Kidney (tissue), 22 donors: ENCODE measurements at places on chromosomes 5 and 9. TPM values are rescaled to one million over a fixed set of nuclear protein-coding genes. Genes with fewer than 3 reads are reported as not detected.
A peak's percentile ranks its signal among the peaks of the same experiment; 100 is the strongest.

- H3K4me1 ChIP-seq, result no peaks in the 10 kb centered on the region
- H3K27me3 ChIP-seq, result no peaks in the 10 kb centered on the region
- H3K4me3 ChIP-seq, result peak overlapping the region; percentile 5
- DNase-seq, result peak; percentile 41
- peak overlapping the region; percentile 51 for H3K27ac ChIP-seq
- no peaks in the 10 kb centered on the region for H3K36me3 ChIP-seq
Measured at GRCh38 chr9:95284162-95285080, 33.1 kb downstream of the FANCC start.

DNA sequence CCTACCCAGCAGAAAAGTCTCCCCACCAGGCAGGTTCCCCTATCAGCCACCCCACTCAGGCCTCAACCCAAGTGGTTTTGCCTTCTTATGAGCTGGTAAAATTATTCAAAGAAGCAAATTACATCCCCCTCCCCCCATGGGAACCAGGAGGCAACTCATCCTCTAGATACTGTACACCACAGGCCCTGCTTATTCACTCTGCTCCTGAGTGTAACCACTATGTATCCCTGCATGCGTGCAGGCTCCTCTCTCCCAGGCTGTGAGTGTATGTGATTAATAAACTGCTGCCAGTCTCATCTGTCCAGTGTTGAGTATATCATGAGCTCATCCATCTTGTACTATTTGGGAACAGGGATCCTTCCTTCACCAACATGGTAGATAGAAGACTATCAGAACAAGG is 8.6 kb downstream of the KCTD16 start:
- no peaks in the 10 kb centered on the region for H3K4me1 ChIP-seq
- no peak overlapping the region for H3K4me3 ChIP-seq
- DNase-seq, result no peak
- no peak overlapping the region for H3K27ac ChIP-seq

- no peak for DNase-seq
- no peak overlapping the region for H3K27ac ChIP-seq
- H3K36me3 ChIP-seq, result no peaks in the 10 kb centered on the region
- H3K4me1 ChIP-seq, result no peaks in the 10 kb centered on the region
- no peak overlapping the region for H3K4me3 ChIP-seq
Measured at GRCh38 chr9:8514760-8515159, 715.2 kb upstream of the DMAC1 start.

DNA sequence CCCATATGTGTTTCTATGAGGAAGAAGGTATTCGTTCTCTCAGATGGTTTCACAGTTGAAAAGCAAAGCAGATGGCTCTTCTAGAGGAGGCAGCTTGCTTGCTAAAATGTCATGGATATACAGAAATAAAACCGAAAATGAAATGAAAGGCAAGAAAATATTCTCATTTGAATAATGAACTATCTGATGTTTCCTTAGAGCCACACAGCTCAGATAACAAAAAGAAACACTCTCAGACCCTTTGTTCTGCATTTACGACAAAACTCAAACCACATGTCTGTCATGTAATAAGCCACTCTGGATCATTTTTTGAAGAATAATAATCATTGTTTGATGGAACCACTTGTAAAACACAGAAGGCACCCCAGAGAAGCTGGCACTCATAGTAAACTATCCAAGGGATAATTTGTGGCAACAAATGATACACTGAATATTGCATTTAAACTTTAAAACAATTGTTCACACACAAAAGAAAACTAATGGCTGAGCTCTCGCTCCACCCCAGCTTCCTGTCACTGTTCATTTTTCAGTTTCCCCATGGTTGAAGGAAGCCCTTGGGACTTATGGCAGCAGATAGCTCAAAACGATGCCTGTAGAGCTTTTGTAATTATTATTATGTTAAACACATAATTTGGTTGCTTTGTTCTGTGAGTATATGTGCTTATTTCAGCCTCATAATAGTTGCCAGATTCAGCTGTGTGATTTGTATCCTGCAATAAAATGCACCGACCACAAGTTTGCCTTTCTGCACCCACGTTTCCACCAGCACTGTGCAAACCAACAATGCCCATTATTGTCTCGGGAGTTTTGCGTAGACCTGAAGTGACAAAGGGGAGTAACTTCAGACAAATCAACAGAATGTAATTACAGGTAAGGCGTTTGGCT is 256.0 kb downstream of the TMEM167A start:
- H3K36me3 ChIP-seq, result no peaks in the 10 kb centered on the region
- DNase-seq, result no peak
- no peak overlapping the region for H3K27ac ChIP-seq

DNA sequence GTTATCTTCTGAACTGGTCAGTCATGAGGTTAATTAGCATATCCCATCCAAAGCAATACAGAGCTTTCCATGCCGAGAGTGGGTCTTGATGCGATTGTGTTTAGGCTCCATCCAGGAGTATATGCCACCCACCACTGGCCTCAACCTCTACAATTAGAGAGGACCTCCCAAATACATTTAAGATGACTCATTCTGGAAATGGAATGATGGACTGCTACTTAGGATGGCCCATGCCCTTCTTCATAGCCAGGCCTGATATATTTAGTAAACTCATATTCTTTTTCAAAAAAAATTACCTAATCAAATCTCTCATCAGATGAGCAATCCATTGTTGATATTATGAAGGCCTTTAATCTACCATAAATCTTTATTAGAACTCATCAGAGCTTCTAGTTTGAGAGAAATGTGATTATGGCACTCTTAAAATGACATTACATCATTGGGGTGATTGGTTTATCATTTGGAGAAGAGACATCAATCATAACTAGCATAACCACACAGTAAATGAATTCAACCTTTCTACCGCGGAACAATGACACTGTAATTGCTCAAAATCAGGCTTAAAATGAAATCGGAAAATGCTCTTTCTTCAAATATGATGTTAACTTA is 414.2 kb upstream of the WWC1 start:
- H3K36me3 ChIP-seq, result no peaks in the 10 kb centered on the region
- no peak for DNase-seq
- no peaks in the 10 kb centered on the region for H3K27me3 ChIP-seq
- no peaks in the 10 kb centered on the region for H3K4me1 ChIP-seq
- no peak overlapping the region for H3K27ac ChIP-seq
- no peak overlapping the region for H3K4me3 ChIP-seq

- no peak for DNase-seq
- no peaks in the 10 kb centered on the region for H3K4me1 ChIP-seq
- no peaks in the 10 kb centered on the region for H3K27me3 ChIP-seq
- no peak overlapping the region for H3K4me3 ChIP-seq
Measured at GRCh38 chr5:110354915-110355644, 371.4 kb downstream of the TMEM232 start.

- H3K27me3 ChIP-seq, result no peaks in the 10 kb centered on the region
- H3K36me3 ChIP-seq, result no peaks in the 10 kb centered on the region
- H3K4me1 ChIP-seq, result no peaks in the 10 kb centered on the region
Measured at GRCh38 chr9:98502311-98502975, 206.3 kb downstream of the GABBR2 start.

DNA sequence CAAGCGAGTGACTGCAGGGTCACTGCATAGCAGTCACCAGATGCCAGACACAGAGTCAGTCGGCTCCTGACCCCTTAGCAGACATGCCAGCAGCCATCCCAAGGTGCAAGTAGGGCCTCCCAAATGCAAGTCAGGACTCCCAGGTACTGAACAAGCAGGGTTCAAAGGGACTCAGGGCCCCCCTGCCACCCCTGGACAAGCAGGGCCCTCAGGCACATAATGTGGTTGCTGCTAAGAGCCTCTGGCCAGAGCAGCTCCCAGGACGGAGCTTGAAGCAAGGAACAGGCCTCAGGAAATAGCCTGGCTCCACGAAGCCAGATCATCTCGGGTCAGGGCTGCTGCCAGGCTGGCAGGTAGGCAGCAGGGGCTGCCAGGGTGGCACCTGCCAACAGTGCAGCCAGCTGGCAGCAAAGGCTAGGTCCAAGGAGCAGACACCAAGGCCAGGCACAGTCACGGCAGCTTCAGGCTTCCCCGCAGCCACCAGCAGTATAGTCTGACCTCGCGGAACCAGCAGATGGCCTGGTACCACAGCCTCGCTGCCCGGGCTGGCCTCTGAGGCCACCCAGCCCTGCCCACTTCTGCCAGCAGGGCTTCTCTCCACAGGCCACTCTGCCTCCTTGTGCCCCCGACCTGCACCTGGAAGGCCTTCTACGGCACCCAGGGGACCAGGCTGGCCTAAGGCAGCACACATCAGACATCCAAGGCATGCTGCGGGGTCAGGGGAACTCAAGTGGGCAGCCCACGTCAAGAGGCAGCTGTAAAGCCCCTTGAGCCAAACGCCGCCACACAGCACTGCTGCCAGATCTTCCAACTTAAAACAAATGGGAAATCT is 7.4 kb downstream of the EEIG1 start:
- peaks cover 84% of the 10 kb centered on the region for H3K4me1 ChIP-seq
- H3K27me3 ChIP-seq, result no peaks in the 10 kb centered on the region
- H3K27ac ChIP-seq, result peak overlapping the region; percentile 78
- H3K4me3 ChIP-seq, result peak overlapping the region; percentile 14
- no peaks in the 10 kb centered on the region for H3K36me3 ChIP-seq

- no peaks in the 10 kb centered on the region for H3K36me3 ChIP-seq
- no peak for DNase-seq
- H3K4me1 ChIP-seq, result no peaks in the 10 kb centered on the region
- H3K27me3 ChIP-seq, result no peaks in the 10 kb centered on the region
Measured at GRCh38 chr9:132712753-132713152, 42.5 kb downstream of the GTF3C4 start.

DNA sequence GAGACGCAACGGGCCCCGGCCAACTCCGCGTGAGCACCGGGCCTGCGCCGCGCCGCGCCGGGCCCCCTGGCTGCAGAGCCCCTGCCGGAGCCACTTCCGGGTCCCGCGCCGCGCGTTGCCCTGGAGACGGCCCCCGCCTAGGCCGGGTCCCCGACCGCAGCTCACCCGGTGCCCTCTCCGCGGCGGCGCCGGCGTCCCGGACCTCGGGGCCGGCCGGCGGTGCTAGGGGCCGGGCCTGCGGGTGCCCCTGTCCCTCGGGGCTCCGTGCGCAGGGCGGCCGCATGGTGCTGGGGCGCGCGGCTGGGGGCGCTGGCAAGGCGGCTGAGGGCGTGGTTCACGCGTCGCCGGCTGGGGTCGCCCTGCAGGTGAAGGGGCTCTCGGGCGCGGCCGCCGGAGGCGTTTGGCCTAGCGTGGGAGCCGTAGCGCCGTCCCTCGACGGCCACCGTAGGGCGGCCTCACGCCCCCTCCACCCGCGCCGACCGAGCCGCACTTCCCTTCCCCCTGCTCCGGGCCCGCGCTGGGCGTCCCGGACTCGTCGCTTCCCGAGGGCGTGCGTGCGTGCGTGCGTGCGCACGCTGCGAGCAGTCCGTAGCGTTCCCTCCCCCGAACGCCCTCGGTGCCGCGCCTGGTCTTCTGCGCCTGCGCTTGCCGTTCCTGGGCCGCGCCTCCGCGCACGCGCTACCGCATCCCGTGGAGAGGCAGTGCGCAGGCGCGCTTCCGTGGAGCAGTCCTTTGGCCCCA is at the start of gene TMEM250:
Gene TMEM250 (minus strand): TSS at position 556 of the 741 bp plus-strand sequence. CDS start 1,975 bp downstream, outside the sequence.
- no peaks in the 10 kb centered on the region for H3K27me3 ChIP-seq
- peak; percentile 99 for DNase-seq
- no peaks in the 10 kb centered on the region for H3K4me1 ChIP-seq

GRCh38 chr5:14215901-14216300 is 72.8 kb downstream of the TRIO start:
- H3K4me1 ChIP-seq, result peaks cover 52% of the 10 kb centered on the region
- H3K27me3 ChIP-seq, result no peaks in the 10 kb centered on the region
- H3K36me3 ChIP-seq, result no peaks in the 10 kb centered on the region
- DNase-seq, result no peak
- H3K4me3 ChIP-seq, result no peak overlapping the region

DNA sequence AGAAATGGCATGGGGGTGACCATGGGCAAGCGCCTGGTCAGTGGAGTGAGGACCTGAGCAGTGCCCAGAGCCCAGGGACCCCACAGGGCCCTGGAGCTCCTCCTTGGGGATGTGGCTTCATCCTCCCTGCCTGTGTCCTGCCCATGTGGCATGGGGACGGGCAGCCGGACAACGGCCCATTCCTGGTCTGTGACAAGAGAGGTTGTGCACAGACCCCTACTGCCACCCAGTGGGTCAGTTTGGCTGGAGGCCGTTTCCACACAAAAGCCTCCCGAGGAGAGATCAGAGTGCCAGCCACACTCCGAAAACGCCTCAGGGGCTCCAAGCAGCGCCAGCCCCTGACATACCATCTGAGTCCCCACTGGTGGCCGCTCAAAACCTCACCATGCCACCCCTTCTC is 19.8 kb downstream of the SLC6A18 start:
- no peaks in the 10 kb centered on the region for H3K4me1 ChIP-seq
- no peaks in the 10 kb centered on the region for H3K27me3 ChIP-seq
- H3K4me3 ChIP-seq, result no peak overlapping the region
- no peaks in the 10 kb centered on the region for H3K36me3 ChIP-seq
- DNase-seq, result no peak
- H3K27ac ChIP-seq, result no peak overlapping the region

DNA sequence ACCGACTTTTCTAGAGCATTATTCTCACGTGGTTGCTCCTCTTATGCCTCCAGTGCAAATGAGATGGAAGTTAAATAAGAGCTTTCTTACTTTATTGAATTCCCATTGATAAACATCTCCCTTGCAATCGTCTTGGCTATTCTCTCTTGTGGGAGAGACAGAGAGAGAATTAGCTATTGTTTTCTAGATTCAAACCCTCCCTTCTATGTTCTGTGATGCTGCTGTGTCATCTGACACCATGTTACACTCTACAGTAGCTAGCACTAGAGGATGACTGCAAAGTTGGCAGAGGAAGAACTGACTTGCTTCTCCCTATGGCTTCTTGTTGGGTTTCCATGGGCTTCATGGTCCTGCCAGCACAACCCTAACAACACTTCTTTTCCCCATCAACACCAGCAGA is 134.6 kb upstream of the RANBP3L start:
- no peaks in the 10 kb centered on the region for H3K36me3 ChIP-seq
- no peaks in the 10 kb centered on the region for H3K4me1 ChIP-seq
- no peak for DNase-seq
- H3K27ac ChIP-seq, result no peak overlapping the region
- H3K27me3 ChIP-seq, result no peaks in the 10 kb centered on the region

- no peaks in the 10 kb centered on the region for H3K36me3 ChIP-seq
- no peak overlapping the region for H3K27ac ChIP-seq
Measured at GRCh38 chr9:79007701-79008483, 563.9 kb upstream of the TLE4 start.

GRCh38 chr9:32423371-32423770 is 38.9 kb downstream of the ACO1 start:
- H3K27me3 ChIP-seq, result no peaks in the 10 kb centered on the region
- H3K27ac ChIP-seq, result no peak overlapping the region
- H3K4me3 ChIP-seq, result no peak overlapping the region
- no peak for DNase-seq

Gene FOXD4L6
- not detected for polyA plus RNA-seq

Gene CNTNAP3
- polyA plus RNA-seq, result 0.99 TPM

Gene IL4
- polyA plus RNA-seq, result not detected

Gene IL3
- not detected for polyA plus RNA-seq

Gene CD14
- polyA plus RNA-seq, result 43.8 TPM

Gene FOXD4L5
- polyA plus RNA-seq, result not detected

Gene KIF3A
- polyA plus RNA-seq, result 7.1 TPM

Gene CENPK
- not detected for polyA plus RNA-seq

Gene PCDHA4
- 1.1 TPM for polyA plus RNA-seq
